ENCODE measurements at places on chromosomes 12 and 14.

- DNase-seq = no peak
These were observed 113.0 kb downstream of the AACS start for GRCh38 chr12:125178222-125178621.

GRCh38 chr12:131829791-131830334 is 1.7 kb downstream of the MMP17 start:
- no peak for DNase-seq

DNA sequence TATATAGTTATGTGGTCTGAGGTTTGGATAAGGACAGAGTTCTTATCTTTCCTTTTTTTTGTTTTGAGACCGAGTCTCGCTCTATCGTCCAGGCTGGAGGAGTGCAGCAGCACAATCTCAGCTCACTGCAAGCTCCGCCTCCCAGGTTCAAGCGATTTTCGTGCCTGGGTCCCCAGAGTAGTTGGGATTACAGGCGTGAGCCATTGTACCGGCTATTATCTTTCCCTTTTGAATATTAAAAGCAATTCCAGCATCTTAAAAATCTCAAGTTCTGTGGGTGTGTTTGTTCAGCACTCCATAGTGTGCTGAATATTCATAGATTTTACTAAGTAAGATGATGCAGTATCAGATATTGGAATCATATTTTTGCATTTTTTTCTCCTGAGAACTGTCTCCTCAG is 404.4 kb upstream of the RGS6 start:
- DNase-seq = no peak

- no peak for DNase-seq
These were observed 25.6 kb downstream of the SINHCAF start for GRCh38 chr12:31300341-31300740.

DNA sequence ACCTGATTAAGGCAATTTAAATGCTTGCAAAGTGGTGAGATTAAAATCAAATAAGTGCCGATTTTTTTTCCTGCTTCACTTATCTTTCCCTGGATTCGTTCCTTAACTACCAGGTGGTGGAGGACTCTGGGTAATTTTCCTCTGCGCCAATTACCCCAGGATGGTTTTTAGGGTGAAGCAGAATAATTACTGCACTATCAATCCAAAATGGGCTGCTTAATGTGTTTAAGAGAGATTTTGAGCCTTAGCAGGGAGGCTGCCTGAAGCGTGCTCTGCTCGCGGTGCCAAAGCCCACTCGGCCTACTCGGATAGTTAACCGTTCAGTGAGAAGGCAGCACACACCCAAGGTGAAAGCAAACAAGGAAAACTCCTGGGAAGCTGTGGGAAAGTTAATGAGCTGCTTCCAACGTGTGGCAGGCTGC is 274.9 kb upstream of the LMO3 start:
- DNase-seq = no peak

GRCh38 chr14:63192085-63192484 is 12.2 kb upstream of the RHOJ start:
- no peak for DNase-seq

GRCh38 chr14:75280831-75281653 is 2.4 kb downstream of the FOS start:
- DNase-seq = no peak

GRCh38 chr12:82754856-82755255 is 68.2 kb downstream of the TMTC2 start:
- DNase-seq = no peak

GRCh38 chr14:103772078-103772712 is 56.6 kb downstream of the ZFYVE21 start:
- no peak for DNase-seq

DNA sequence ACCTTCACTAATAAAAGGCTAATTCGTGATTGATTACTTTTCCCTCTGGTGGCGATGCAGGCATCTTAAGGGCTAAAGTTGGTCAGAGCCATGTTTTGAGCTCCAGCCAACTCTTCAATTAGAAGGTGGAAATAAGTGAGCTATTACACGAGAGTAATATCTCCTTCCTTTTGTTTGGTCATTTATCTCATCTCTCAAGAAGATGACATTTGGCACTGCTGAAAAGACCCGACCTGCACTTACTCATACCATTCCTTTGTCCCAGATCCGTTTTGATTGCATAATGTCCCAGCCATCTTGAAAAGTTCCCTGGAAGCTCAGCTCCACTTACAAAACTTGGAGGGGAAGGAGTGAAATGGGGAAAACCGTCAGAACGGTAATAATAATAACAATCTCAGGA is 316.2 kb downstream of the VRK1 start:
- DNase-seq = no peak

- no peak for DNase-seq
These were observed 65.2 kb downstream of the ARL6IP4 start for GRCh38 chr12:123045678-123046077.

- no peak for DNase-seq
These were observed 62.0 kb downstream of the WSCD2 start for GRCh38 chr12:108191086-108191485.

DNA sequence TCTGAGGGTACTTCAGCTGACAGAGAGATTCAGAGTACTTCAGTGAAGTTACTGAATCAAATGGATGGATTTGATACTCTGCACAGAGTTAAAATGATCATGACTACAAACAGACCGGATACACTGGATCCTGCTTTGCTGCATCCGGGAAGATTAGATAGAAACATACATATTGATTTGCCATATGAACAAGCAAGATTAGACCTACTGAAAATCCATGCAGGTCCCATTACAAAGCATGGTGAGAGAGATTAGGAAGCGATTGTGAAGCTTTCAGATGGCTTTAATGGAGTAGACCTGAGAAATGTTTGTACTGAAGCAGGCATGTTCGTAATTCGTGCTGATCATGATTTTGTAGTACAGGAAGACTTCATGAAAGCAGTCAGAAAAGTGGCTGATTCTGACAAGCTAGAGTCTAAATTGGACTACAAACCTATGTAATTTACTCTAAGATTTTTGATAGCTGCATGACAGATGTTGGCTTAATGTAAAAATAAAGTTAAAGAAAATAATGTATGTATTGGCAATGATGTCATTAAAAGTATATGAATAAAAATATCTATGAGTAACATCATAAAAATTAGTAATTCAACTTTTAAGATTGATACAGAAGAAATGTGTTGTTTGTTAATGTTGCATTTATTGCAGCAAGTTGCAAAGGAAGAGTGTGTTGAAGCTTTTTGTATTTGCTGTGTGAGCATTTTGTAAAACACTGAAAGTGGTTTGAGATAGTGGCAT is 136.1 kb upstream of the RAP1B start:
- no peak for DNase-seq
